GM04504 (cell line): ENCODE measurements at places on chromosomes 12 and 14.

GRCh38 chr14:51140338-51140737 is 45.4 kb upstream of the TRIM9 start:
- no peak for DNase-seq

DNA sequence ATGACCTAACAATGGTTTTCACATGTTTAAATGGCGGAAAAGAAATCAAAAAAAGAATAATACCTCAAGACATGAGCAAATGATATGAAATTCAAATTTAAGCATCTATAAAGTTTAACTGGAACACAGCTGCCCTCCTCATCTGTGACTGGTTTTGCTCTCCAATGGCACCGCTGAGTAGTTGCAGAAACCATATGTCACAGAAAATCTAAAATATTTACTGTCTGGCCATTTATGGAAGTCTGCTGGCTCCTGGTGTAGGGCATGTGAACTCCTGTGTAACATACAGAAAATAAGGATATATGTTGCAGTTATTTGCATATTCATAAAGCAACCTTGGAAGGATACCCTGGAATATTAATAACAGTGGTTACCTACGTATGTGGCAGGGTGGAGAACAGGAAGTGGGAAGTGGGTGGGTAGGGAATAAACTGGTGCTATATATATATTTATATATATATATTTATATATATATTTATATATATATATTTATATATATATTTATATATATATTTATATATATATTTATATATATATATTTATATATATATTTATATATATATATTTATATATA is 48.4 kb downstream of the LTBP2 start:
- DNase-seq: no peak

DNA sequence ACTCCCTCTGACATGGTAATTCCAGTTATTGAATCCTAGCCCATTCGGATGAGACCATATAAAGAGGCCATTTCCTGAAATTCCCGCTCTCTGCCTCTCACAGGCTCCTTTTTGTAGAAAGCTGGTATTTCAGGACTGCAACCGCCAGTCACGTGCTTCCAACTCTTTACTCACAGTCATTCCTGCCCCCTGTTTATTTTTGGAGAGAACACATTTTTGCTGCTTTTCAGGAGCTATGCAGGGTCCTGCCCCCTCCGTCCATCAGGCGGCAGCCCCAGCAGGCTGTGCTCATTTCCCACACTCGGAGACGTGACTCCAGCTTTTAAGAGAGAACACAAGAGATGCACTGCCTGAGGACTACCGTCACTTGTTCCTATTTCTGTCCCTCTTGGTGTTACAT is 26.8 kb downstream of the IFT43 start:
- no peak for DNase-seq

DNA sequence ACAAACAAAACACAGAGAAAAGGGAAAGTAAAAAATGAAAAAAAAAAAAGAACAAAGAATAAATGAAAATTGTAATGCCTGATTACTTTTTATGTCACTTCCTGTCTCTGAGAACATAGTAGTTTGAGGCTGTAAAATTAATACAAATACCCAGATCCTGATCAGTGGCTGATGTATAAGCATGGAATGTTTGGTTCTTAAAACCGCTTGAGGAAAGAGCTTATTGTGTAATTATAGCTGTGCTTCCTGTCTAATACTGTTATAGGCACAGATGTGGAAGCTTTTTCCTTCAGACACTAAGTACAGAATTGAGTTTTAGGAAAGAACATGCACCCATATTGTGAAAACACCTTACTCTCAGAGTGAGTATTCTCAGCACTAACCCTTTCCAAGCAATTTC is 86.9 kb downstream of the AVPR1A start:
- DNase-seq: no peak

GRCh38 chr14:95935228-95935822 is 58.7 kb downstream of the TUNAR start:
- peak; percentile 5 for DNase-seq

DNA sequence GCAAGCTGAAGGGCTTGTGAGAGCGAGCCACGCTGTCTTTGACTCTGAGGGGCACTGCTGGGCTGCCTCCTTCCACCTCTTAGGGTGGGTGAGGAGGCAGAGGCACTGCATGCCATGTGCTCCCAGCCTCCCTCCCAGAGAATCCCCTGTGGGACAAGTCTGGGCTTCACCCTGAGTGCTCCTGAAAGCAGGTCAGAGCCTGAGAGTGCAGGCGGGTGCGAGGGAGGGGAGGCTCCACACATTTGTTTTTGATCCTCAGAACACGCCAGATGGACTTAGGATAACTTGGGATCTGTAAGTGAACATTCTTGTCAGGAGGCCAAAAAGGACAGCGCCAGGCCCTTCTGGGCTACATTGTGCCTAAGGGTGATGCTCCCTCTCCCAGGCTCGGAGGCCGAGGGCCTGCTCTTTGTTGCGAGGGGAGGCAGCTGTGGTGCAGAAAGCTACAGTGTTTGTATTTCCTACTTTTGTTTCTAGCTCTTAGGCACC is 155.4 kb downstream of the TMX1 start:
- DNase-seq: peak; percentile 97

GRCh38 chr12:115341442-115341841 is 657.5 kb upstream of the TBX3 start:
- peak; percentile 97 for DNase-seq

DNA sequence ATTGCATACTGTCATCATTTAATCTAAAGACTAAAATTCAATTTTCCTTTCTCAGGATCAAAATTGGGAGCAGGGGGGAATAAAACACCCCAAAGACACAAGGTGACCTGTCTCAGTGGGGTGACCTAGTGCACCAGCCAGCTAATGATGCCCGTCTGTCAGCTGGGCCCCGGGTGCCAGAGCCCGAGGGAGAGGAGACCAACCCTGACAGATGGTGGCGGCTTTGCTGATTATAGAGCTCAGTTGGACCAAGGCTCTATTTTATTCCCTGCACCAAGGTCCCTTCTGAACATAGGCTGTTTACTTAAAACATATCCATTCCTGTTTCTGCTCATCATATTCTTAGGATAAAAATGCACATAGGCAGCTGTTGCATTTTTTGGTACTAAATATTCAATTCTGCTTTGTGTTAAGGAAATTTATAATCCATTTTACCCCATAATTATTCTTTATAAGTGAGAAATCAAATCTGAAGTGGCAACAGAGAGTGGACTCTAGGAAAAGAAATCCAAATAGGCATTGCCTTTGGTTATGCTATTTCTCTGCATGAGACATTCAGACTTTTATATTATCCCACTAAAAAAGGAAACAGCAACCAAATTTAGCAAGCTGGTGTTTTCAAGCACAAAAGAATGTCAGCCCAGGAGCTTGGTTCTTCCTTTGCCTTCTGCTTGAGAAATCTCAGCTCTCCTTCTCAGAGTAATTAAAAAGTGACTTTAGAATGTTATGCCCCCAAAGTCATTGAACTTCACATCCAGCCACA is 96.8 kb upstream of the IFNG-AS1 start:
- DNase-seq: no peak

GRCh38 chr12:45008211-45008610 is 42.7 kb downstream of the DBX2 start:
- no peak for DNase-seq

- DNase-seq: no peak
Observed at GRCh38 chr14:105168496-105168978, at the start of gene JAG2. Gene JAG2 (minus strand): TSS chr14:105168776. CDS start chr14:105168420, 356 bp downstream.

GRCh38 chr12:132168311-132169031 is 24.2 kb downstream of the NOC4L start:
- DNase-seq: no peak

DNA sequence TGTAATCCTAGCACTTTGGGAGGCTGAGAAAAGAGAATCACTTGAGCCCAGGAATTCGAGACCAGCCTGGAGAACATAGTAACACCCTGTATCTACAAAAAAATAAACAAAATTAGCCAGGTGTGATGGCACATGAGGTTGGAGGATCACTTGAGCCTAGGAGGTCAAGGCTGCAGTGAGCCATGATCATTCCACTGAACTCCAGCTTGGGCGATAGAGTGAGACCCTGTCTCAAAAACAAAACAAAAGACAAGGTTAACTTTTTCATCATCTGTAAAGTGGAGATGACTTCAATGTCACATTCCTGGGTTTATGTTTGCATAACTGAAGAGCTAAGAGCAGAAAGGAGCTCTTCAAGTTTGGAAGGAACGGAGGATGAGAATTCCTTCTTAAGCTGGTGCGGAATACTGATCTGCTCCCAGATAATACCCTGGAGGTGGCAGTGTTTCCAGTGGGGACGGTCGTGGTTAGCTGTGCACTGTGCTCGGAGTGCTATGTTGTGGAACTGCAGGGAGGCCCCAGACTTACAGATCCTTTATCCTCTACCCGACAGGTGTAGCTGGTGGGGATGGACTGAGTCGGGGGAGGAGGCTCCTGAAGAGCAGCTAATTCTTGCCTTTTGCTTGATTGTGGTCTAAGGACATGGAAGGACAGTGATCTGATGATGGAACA is 22.5 kb upstream of the BICD1 start:
- no peak for DNase-seq

DNA sequence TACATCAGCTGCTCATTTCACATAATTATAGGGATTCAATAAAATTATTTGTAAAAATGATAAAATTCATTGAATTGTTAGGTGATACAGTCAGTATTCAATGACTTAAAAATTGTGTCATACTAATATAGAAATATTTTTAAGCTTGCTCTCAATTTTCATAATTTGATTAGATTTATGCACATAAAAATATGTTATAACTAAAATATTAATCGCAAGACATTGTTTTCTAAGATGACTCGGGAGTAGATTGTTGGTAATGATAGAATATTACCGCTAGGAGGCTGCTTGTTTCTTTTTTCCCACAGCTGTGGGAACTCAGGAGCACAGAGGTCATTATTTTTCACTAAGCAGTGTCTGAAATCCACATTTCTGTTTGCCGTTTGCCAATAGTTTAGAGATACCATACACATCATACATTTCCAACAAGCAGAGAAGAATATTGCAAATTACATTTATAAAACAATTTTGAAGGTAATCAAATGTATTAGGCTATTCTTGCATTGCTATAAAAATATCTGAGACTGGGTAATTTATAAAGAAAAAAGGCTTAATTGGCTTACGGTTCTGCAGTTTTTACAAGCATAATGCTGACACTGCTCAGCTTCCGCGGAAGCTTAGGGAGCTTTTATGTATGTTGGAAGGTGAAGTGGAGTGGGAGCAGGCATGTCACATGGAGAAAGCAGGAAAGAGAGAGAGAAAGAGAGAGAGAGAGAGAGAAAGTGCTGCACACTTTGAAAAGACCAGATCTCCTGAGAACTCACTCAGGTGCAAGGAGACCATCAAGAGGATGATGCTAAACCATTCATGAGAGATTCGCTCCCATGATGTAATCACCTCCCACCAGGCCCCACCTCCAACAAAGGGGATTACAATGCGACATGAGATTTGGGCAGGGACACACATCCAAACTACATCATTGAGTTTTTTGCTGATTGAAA is 9.2 kb downstream of the CD69 start:
- DNase-seq: peak; percentile 14

- DNase-seq: no peak
Observed at GRCh38 chr12:75660107-75660530, 148.7 kb upstream of the KRR1 start.

DNA sequence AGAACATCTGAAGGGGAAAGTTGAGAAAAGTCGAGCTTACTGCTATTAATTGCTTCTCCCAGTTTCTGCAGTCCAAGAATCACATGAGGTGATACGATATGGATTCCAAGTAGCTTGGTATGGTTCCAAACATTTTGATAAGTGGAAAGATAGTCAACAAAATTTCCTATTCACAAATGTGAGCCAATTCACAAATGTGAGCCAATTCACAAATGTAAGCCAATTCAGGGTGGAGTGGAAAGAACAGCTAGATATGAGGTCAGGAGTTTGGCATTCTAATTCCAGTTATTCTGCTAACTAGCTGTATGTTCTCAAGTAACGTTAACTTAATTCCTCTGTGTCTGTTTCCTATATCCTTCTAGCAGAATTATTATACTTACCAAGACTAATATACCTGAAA is 37.6 kb upstream of the DHRS4 start:
- no peak for DNase-seq

DNA sequence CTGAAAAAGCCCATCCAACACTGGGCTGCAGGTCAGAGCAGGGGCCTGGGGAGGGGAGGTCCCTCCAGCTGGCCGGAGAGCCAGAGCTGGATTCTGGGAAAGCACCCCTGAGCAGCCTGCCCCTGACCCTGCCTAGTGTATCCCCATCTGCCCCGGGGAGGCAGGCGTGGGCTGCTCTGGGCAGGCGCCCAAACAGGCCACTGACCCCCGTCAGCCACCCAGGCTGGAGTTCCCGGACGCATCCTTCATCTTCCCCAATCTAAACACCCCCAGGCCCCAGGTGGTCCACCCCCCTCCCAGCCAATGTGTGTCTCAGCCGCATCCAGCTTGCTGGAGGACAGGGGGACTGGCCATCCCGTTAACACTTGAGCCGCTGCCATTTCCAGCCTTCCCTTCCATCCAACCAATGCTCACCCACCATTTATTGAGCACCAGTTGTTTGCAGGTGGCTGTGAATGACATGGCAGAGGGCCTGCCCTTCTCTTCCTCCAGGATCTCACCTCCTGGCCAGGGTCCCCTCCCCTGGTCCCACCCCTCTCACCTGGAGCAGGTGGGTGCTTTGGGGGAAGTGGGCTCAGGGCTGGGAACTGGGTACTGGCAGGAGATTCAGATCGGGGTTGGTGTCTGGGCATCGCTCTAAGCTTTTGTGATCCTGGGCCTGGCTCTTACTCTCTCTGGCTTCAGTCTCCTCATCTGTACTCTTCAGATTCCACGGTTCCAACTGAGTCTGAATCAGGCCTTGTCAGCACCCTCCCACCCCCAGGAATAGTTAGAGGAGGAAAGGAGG is 743 bp upstream of the DTX1 start:
- DNase-seq: no peak

- DNase-seq: no peak
Observed at GRCh38 chr12:6205761-6206160, 5.6 kb downstream of the CD9 start.

DNA sequence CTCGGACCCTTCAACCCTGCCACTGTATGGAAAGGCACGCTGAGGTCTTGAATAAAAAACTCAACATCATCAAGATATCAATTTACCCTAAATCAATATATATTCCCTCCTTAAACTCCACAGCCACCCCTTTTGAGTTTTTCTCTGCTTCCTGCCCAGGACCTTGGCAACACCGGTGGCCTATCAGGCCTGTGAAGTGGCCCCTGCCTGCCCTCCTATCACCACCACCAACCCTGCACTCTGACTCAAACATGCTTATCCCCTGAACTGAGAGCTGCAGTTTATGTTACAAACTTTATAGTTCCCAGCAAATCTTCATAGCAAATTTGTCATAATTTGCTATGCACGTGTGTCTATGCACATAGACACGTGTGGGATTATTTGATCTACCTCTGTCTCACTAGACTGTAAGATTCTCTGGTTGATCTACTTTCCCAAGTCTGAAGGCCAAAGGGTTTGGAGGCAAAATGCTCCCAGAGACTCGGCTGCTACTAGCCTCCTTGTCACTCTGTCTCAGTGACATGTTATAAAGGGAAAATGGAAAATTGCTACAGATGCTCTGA is 63.4 kb downstream of the SPTB start:
- DNase-seq: no peak

DNA sequence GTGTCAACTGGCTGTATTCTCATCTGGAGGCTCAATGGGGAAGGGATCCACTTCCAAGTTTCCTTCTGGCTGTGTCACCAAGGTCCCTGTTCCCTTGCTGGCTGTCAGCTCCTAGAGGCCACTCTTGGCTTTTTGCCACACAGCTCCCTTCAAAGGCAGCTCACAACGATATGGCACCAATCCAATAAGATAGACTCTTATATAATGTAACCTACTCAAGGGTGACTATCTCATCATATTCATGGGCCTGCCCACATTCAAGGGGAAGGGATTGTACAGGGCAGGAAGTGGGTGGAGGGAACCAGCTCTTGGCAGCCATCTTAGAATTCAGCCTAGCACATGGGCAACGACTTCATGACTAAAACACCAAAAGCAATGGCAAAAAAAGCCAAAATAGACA is 98.7 kb upstream of the PLXNC1 start:
- no peak for DNase-seq
